Smooth muscle cell of the brain vasculature (primary cell): ENCODE measurements at places on chromosomes 4 and X.

- no peak for DNase-seq
These were observed 4.5 kb downstream of the BST1 start for GRCh38 chr4:15707363-15707715.

DNA sequence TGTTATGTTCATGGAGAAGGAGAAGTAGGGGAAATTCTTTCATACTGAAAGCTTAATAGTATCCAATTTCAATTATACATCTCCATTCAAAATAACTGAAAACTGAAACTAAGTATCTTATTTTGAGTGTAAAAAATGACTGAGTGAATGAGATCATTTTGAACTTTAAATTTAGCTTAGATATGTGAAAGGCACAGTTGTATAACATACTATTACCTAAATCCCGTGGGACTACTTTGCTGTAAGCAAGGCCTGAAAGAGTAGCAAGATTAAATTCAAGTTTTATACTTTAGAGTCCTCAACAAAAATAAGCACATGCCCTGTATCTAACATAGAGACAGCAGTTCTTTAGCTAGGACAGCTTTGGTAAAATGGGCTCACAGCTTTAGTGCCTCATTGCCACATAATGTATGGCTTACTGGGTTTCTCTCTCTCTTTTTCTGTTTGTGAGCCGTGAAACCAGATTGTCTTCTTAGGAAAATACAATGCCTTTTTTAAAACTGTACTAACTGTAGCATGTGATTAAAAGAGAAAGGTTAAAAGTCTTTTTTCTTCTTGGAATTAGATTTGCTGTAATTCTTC, 43.2 kb downstream of the GSTCD start:
- no peak for DNase-seq

DNA sequence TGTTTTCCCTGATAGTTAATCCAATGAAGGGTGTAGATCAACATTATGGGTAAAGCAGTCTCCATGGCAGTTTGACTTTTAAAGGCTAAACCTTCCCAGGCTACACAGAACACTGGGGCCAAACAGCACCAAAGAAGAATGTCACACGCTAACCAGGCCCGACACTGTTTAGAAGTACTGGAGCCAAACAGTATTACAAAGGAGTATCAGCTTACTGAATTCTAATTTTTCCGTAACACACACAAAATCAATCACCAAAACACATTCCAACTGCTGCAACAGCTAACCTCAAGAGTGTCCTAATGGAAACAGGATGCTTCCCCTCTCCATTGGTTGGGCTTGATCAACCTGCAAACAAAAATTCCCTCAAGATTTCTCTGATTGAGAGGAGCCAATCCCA, 783.5 kb downstream of the PCDH18 start:
- no peak for DNase-seq

- no peak for DNase-seq
These were observed 5.3 kb downstream of the EXOC1L start for GRCh38 chr4:55824865-55825264.

- peak; percentile 37 for DNase-seq
These were observed 92.5 kb downstream of the ANK2 start for GRCh38 chr4:113141901-113142346.

DNA sequence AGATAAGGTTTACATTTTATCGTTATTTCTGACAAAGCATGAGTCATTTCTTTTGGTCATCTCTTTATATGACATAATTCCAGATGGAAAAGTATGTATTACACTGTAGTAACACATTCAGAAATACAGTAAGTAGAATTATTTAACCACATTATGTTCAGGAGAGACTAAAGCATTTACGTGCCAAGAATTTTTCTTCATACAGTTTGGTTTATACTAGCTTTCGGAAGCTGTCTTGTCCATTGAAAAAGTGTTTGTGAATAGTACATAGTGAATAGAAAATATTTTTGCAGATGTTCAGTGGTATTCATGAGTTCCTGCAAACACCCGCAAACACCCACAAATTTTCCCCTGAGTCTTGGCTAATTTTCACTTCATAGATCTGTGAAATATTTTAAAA, 1033.0 kb upstream of the INTU start:
- no peak for DNase-seq

- no peak for DNase-seq
These were observed 146.7 kb upstream of the PSAPL1 start for GRCh38 chr4:7581477-7581876.
